ENCODE measurements at places on chromosomes 2 and 18. TPM values are rescaled to one million over a fixed set of nuclear protein-coding genes. Genes with fewer than 3 reads are reported as not detected.

Gene RAD51AP2
- not detected for total RNA-seq

Gene REL
- total RNA-seq, result 9.1 TPM

Gene DNAH7
- 0.39 TPM for total RNA-seq

Gene SPOPL
- total RNA-seq, result 40.6 TPM

Gene CTAGE1
- total RNA-seq, result not detected

Gene RAB11FIP5
- total RNA-seq, result 17.0 TPM

Gene ANKRD30B
- total RNA-seq, result not detected

Gene PTPRN
- total RNA-seq, result 5.3 TPM

Gene CTLA4
- not detected for total RNA-seq

Gene GPR45
- not detected for total RNA-seq

Gene ATP6V1B1
- total RNA-seq, result not detected

Gene GPATCH11
- 5.6 TPM for total RNA-seq

Gene ITGB6
- total RNA-seq, result 0.17 TPM

Gene SERPINB12
- not detected for total RNA-seq

Gene VAPA
- total RNA-seq, result 263 TPM

Gene RBM44
- 0.58 TPM for total RNA-seq

Gene RPE
- total RNA-seq, result 38.0 TPM

Gene C1GALT1C1L
- total RNA-seq, result 0.83 TPM

Gene PSTPIP2
- 10.8 TPM for total RNA-seq

Gene DSC3
- total RNA-seq, result under 0.01 TPM

Gene HJURP
- total RNA-seq, result 0.19 TPM

Gene LOXL3
- 8.2 TPM for total RNA-seq

Gene WNT6
- total RNA-seq, result 14.3 TPM

Gene NT5DC4
- not detected for total RNA-seq

Gene GCG
- total RNA-seq, result not detected

Gene CAPN14
- not detected for total RNA-seq

Gene LRRTM4
- total RNA-seq, result 0.42 TPM

Gene DYSF
- total RNA-seq, result 17.4 TPM

Gene FAP
- total RNA-seq, result 8.0 TPM

Gene DOK6
- 1.4 TPM for total RNA-seq

Gene CCDC148
- 3.7 TPM for total RNA-seq

Gene SGO2
- total RNA-seq, result 1.8 TPM

Gene LCT
- not detected for total RNA-seq

Gene ANKRD44
- total RNA-seq, result 41.4 TPM

Gene NEU2
- not detected for total RNA-seq

Gene FEV
- total RNA-seq, result not detected

Gene IL1A
- total RNA-seq, result not detected

Gene REV1
- total RNA-seq, result 47.7 TPM

All from esophagus muscularis mucosa (tissue), 4 donors.